ENCODE measurements at places on chromosomes 2 and 18. TPM values are rescaled to one million over a fixed set of nuclear protein-coding genes. Genes with fewer than 3 reads are reported as not detected.

Gene SLC5A7
- not detected for total RNA-seq

Gene NEU2
- total RNA-seq = not detected

Gene CTAGE1
- not detected for total RNA-seq

Gene AFF3
- 0.49 TPM for total RNA-seq

Gene RASGRP3
- total RNA-seq = 68.6 TPM

Gene PLCL1
- 2.0 TPM for total RNA-seq

Gene LOXL3
- total RNA-seq = 0.94 TPM

Gene POTEI
- 0.05 TPM for total RNA-seq

Gene MARCO
- not detected for total RNA-seq

Gene GREB1L
- 3.1 TPM for total RNA-seq

Gene KLHL14
- total RNA-seq = not detected

Data from mammary microvascular endothelial cell (primary cell).